ENCODE measurements at places on chromosomes 1 and 21. TPM values are rescaled to one million over a fixed set of nuclear protein-coding genes. Genes with fewer than 3 reads are reported as not detected.

Gene SYT11
- total RNA-seq, result 134 TPM

Gene PGLYRP4
- 0.27 TPM for total RNA-seq

Gene AGRN
- 66.7 TPM for total RNA-seq

Gene INAVA
- 6.2 TPM for total RNA-seq

Gene PTPRC
- total RNA-seq, result 12.3 TPM

Gene FCRL5
- total RNA-seq, result not detected

Measured in camera-type eye (tissue), 1 donor.